ENCODE measurements at places on chromosomes 1 and 21.
A peak's percentile ranks its signal among the peaks of the same experiment; 100 is the strongest.

DNA sequence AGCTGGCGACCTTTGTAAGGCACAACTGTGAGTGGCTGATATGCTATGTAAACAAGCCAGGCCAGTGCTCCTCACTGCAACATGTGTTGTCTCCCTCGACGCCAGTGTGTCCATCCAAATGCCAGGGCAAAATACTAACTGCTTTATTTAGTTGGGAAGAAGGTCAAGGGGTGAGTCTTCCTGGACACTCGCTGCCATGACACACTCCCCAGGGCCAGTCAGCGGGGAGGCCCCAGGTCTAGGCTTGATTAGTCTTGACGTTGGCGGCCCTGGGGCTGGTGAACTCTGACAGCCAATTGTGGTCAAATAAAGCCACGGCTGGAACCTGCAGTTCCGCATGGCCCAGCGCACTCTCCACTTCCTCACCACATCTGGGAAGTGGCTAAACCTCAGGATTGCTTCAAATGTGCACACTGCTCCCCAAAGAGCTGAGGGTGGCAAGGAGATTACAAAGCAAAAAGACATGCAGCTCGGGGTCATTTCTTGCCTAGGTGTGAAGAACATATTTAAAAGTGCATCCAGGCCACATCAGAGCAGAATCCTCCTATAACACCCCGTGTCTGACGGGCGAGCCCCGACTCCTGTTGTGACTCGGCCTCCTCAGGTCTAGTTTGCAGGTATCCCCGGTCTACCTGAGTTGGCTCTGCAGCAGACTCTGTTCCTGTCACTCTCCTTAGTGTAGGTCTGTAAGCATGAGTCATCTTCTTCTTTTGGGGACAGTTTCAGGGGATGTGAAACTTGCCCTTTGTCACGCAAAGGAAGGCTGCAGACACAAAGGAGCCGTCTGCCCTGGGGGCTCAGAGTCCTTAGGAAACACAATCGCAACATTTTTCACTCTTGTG, 183.5 kb downstream of the RUNX1 start:
- DNase-seq, result peak; percentile 53

- DNase-seq, result no peak
Measured at GRCh38 chr1:214709241-214709640, 106.2 kb downstream of the CENPF start.

DNA sequence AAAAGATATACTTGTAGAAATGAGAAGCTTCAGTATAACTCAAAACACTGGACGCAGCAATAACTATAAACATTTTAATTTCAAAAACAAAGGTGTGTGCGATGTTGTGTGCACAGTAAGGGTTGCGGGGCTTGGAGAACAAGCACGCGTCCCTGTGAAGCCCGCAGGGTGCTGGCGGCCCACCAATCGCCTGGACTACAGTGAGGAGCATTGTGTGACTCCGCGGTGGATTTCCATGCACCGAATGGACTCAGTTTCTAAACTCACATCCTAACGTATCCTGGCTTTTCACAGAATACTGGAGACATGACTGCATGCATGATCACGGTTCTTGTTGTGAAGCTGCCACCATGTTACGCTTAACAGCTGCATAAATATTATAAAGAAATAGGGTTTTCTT, 33.0 kb downstream of the NTPCR start:
- DNase-seq, result no peak

GRCh38 chr1:21935393-21935804, 1.7 kb downstream of the HSPG2 start:
- no peak for DNase-seq

- no peak for DNase-seq
Measured at GRCh38 chr1:150695561-150695960, 1.4 kb downstream of the GOLPH3L start.

- no peak for DNase-seq
Measured at GRCh38 chr1:68585351-68585750, 88.5 kb upstream of the DEPDC1 start.

DNA sequence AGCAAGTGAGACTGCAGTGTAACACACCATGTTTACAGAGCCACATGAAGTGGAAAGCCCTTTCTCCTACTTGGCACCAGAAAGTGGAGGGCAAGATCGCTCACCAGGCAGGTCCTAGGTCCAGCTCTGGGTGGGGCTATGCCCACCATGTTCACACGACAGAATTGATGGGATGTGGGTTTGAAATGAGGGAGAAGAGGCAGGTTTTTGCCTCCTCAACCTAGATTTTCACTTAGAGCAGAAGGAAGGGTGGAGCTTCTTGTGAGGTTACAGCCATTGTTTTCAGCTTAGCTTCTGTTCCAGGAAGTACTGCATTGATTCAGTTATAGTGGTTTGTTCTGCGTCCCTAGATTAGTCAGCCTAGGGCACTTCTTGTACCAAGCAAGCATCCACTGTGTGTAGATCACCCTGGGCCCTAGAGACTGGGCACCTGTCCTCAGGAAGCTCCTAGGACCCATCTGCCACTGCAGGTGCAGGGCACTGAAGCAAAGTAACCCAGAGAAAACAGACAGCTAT, 2.3 kb downstream of the CD53 start:
- peak; percentile 29 for DNase-seq

DNA sequence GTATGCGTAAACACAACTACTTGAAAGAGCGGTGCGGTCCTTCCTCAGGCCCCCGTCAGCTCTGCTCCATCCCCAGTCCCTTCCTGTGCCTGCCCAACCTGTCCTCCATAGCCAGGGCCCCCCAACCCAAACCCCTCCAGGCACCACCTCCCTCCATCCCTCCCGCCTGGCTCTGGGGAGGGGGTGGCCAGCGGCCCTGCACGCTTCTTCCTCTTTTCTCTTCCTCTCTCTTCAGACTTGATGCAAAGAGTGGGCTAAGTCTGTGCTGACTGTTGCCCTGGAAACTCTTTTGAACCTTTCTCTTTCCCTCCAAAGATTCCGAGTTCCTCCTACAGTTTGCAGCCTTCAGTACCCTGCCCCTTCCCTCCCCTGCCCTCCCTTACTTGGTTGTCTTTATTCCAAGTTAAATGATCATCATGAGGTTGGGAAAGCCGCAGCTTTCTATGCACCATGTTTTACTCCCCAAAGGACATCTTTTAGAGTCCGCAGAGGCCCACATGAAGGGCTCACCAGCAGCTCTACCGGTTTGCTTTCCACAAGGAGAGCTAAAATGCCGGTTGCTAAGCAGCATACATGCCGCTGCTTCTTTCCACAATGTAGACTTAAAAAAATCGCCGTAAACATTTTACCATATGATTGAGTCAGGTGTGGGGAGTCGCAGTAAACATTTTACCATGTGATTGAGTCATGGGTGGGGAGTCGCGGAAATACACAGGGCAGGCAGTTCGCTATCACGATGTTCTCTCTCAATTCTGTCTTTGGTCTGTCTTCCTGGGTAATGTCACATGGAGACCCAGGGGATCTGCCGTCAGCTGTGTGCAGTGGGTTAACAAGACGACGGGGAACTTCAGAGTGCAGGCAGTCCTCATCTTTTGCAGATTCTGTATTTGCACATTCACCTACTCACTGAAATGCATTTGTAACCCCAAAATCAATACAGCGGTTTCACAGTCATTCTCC, 525.3 kb downstream of the KIF26B start:
- DNase-seq, result no peak

- DNase-seq, result no peak
Measured at GRCh38 chr21:36589352-36589971, 109.5 kb upstream of the SIM2 start.

GRCh38 chr1:4089421-4090175, 189.5 kb upstream of the C1orf174 start:
- DNase-seq, result no peak

DNA sequence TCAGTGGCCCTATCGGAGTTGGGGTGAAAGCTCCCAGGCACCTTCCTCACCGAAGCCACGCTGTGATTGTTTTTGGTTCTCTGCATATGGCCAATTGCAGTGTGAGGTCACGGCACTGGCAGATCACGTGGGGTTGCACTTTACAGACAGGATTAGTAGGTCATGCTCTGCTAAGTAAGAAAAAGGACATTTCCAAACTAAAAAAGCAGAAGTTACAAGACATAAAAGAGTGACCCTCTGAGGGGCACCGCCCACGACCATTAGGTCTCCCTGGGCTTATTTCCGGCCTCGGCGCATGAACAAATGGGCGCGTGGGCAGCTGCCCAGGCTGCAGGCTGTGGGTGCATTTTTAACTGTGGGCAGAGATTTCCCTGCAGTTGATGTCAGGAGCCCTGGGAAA, 2.0 kb downstream of the CAPN9 start:
- DNase-seq, result no peak

GRCh38 chr21:38973552-38973951, 167.8 kb downstream of the ETS2 start:
- no peak for DNase-seq

DNA sequence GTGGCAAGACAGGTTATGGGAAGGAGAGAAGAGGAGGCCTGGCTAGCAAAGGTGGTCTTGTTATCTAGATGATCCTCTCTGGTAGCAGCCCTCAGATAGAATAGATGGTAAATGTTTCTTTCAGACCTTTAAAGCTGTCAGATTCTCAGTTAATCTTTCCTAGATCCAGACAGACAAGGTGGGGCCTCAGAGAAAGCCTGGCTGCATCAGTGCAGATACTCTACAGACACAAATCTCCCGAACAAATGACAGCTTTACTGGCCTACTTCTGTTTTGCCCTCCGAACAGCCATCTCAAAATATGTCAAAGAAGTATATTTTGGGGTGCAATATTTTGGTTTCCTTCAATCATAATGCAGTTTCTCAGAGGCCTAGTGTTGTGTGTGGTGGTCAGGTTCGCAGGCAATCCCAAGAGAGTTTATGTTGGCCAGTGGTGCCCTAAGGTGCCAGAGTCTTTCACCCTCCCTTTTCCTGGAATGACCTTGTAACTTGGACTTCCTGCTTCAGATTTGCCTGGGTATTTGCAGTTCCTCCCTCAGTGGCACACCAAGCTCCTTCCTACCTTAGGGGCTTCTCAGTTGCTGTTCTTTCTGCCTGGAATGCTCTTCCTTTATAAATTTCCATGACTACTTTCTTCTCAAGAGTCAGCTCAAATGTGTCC, 7.0 kb downstream of the LRRC8B start:
- no peak for DNase-seq

GRCh38 chr1:41724248-41724647, 194.5 kb downstream of the HIVEP3 start:
- DNase-seq, result no peak

GRCh38 chr1:239612379-239612778, 226.0 kb downstream of the CHRM3 start:
- no peak for DNase-seq

DNA sequence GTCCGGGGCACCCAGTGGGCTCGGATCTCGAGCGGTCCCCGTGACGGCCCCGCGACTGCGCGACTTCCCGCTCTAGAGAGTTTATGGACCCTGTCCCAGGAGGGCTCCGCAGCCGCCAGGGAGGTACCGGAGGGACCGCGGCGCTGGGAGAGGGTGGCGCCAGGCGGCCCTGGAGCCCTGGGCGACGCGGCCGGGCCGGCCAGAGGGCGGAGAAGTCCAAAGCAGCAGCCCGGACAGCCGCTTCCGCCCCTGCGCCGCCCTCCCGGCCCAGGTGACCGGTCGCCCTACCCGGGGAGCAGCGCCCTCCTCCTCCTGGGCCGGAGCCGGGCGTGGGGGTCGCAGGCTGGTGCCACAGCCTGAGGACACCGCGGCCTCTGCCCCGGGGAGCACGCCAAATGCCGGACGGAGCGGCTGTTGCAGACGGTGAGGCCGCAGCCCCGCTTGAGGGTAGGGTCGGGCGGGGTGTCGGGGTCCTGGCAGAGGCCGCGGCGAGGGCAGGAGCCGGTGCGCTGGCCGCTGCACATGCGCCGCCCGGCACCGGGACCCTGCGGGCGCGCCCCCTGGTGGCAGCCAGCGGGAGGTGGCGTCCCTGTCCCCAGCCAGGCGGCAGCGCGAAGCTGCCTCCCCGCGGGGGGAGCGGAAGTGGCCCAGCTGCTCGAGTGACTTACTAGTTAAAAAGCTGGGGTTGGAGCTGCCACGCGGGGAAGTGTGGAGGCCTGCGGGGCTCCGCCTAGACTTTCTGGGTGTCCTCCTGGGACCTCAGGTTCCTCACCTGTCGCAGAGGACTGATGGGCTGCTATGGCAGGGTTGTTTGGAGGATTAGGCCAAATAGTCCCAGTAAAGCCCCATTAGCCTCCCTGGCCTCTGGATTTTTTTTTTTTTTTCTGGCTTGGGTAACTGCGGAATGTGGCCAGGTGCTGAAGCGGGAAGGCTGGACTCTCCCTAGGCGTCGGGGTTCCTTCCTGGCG, 20.9 kb upstream of the ZNF678 start:
- DNase-seq, result peak; percentile 91

GRCh38 chr21:38438462-38438893, 59.8 kb downstream of the ERG start:
- no peak for DNase-seq

- DNase-seq, result no peak
Measured at GRCh38 chr21:34540206-34540605, 28.2 kb upstream of the KCNE1 start.

DNA sequence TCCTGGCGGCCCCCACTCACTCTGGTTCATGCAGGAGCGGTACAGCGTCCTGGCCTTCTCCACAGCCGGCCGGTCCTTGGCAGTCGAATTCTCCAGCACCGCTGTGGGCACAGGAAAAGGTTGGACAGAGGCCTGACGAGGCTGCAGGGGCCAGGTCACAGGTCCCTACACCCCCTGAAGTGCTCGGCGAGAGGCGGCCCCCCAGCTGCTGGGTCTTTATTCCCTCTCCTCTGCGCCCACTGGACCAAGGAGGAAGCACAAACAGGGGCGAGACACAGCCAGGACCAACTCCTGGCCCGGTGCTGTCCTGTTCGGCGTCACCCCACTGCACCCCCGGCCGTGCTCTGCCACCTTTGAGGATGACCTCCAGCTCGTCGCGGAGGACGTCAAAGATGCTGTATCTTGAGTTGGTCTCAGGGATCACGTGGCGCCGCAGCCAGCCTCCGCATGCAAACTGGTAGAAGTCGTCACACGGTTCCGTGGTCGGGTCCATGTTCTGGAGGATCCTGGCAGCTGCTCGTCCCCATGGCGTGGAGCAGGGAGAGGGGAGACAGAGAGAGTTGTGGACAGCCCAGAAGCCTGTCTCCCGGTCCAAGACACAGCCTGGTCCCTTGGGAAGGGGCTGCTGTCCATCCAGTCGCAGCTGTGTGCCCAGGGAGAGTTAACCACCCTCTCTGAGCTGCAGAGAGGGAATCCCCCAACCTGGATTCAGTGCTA, 22.9 kb downstream of the PRXL2B start:
- DNase-seq, result no peak

DNA sequence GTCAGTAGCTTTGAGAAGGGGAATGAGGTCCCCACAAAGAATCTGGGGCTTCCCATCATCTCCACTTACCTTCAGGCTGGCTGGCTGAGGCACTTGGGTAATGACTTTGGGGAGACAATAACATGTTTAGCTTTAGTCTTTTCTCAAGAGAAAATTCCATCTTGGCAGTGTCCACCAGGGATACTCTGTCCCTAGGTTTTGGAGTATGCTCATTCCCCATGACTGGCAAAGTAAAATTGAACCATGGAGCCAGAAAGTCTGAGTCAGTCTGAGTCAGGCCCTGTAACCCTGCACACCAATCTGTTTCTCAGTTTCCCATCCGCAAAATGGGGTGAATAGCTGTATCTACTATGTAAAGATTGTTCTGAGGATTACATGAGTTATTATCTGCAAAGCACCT, 28.2 kb downstream of the RUNX1 start:
- no peak for DNase-seq

DNA sequence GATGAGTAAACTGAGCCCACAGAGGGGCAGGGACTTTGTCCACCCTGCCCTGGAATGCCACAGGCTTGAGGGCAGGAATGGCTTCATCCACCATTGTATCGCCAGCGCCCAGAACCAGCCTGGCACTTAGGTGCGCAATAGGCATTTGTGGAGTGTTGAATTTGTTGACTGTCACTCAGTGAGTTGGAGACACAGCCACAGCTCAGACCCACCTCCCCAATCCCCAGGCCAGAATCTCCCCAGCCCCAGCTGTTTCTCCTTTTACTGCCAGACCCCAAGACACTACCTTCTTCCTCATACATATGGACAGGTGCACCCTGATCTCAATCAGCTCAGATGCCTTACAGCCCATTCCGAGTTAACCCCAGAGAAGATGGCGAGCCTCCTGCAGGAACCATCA, 674.5 kb downstream of the MATN1 start:
- DNase-seq, result no peak
